ENCODE measurements at places on chromosomes 3 and 15.

DNA sequence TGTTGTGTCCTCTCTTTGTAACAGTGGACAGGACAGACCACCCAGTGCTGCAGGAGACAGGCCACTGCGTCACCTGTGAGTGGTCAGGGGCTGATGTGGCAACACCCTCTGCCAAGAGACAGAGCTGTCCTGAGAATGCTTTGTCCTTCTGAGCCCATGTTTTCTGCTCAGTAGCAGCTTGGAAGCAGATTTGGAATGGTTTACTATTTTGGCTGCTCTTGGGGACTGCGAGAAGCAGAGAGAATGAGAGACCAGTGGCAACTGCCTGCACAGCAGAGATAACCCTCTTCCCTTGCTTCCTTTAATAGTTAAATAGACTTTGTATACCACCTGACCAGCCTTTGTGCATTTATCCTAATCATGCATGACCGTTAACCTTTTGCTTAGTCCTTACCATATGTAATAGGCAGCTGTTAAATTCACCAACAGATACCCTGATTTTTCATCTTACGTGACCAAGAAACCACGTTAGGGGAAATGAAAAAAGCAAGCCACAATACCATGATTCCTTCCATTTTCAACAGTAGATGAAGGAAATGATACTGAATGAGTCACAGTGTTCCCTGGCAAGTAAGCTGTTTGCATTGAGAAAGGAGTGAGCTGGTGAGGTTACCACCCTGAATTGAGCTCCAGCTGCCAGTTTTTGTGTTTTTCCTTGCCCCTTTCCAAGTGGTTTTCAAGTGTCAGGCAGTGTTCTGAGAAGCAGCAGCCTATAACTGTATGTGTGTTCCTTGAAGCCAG lies 35.5 kb downstream of the B3GALNT1 start:
- peak; percentile 2 for DNase-seq

GRCh38 chr3:188489639-188490405 lies 335.9 kb downstream of the LPP start:
- no peak for DNase-seq

DNA sequence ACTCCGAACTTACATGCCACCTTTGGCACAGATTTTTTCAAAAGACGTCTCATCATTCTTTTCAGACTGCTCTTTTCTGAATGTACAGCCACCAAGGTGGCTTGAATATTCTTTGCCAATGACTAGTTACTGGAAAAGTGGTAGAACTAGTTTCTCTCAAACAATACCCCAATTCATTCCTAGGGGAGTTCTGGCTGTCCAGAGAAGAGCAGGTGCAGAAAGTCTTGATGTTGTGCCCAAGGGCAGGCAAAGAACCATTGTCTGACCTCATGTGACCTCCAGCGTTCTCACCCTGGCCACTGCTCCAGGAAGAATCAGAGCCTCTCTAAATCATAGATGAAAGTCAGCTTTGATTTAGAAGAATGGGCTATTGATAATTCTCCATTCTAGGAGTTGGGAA lies 5.5 kb downstream of the LMOD3 start:
- DNase-seq: no peak

DNA sequence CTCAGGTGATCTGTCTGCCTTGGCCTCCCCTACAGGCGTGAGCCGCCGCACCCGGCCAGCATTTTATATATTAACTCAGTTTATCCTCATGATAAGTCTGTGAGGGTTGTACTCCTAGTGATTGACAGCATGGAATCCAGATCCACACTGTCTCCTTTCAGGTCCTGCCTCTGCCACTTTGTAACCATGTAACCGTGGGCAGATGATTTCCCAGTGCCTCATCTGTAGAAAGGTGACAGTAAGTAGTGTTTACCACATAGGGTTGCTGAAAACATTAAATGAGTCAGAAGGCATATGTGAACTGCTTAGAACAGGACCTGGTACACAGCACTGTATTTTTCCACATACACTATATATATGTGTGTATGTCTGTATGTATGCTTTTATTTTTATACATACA lies 2.4 kb downstream of the FYTTD1 start:
- DNase-seq: no peak

DNA sequence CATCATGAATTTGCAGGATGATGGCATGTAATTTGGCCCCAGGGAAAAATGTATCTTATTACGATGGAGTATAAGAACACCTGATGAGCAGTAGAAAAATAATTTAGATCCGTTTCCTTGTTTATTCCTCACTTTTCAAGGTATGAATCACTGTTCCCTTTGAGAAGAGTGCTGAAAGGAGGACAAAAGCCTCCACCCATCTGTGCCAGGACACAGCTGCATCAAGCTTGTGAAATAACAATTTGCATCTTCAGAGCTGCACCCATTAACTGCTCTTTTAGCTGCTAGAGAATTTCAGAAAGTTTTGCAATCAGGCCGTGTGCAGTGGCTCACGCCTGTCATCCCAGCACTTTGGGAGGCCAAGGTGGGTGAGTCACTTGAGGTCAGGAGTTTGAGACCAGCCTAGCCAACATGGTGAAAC lies 9.6 kb downstream of the CLDND1 start:
- DNase-seq: no peak

GRCh38 chr3:85912980-85913379 lies 954.2 kb downstream of the CADM2 start:
- DNase-seq: no peak

DNA sequence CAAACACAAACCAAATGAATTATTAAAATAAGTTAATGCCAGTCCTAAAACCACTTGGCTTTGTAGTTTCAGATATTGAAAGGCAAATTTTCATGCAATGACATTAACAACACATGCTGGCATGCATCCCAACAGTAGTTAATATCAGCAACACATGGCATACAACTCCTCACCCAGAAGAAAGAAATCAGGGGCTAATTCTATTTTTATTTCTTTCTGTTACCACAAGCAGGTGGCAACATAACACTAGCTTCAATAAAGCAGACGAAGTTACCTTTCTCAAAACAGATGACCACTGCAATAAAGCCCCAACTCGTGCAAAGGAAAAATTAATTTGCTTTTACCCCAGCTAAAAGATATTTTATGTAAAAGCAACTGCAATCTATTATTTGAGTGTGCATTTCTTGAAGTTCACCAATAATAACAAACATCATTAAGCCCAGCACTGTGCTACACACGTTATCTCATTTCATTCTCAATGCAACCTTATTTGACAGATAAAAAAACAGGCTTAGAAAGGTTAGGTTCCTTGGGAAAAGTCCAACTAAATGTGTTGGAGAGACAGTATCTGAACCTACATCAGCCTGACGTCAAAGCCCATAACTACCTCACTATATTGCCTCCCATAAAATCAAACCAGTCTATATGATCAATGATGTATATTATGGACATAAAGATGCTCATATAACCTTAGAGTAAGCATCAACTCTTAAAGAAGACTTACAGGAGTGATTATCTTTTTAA lies 2.8 kb downstream of the TOP2B start:
- no peak for DNase-seq

DNA sequence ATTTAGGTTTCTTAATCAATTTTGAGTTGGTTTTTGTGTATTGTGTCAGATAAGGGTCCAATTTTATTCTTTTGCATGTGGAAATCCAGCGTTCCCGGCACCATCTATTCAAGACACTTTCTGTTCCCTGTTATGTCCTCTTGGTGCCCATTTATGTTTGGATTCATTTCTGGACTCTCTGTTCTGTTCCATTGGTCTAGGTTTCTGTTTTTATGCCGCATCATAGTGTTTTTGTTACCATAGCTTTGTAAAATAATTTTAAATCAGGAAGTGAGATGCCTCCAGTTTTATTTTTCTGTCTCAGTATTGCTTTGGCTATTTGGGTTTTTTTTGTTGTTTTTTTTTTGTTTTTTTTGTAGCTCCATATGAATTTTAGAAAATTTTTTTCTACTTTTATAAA lies 97.1 kb downstream of the LRRC28 start:
- no peak for DNase-seq

DNA sequence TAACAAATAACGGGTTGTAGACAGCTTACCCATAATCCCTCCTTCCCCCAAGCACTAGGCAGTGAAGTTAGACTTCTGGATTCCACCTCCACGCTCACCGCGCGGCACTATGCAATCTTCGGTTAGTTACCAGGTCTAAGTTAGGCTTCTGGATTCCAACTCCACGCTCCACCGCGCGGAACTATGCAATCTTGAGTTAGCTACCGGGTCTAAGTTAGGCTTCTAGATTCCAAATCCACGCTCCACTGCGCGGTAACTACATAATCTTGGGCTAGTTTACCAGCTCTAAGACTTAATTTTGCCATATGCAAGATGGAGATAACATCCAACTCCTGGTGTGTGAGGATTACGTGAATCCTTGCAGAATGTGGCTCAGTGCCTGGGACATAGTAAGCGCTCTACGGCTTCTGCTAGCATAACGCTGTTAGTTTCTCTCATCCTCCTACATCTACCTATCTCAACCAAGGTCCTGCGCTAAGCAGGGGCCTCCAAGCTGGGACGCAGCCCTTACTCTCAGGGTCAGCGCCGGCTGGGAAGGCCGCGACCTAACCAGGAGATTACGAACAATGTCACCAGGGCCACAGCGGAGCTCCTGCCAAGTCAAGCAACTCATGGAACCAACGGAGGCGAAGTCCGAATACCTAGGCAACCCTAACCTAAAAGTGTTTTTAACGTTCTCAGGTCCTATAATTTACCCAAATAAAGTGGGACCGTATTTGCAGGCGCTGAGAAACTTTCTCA lies 497 bp upstream of the RPLP1 start:
- DNase-seq: no peak

GRCh38 chr3:135982404-135982761 lies 16.9 kb downstream of the PPP2R3A start:
- DNase-seq: no peak

DNA sequence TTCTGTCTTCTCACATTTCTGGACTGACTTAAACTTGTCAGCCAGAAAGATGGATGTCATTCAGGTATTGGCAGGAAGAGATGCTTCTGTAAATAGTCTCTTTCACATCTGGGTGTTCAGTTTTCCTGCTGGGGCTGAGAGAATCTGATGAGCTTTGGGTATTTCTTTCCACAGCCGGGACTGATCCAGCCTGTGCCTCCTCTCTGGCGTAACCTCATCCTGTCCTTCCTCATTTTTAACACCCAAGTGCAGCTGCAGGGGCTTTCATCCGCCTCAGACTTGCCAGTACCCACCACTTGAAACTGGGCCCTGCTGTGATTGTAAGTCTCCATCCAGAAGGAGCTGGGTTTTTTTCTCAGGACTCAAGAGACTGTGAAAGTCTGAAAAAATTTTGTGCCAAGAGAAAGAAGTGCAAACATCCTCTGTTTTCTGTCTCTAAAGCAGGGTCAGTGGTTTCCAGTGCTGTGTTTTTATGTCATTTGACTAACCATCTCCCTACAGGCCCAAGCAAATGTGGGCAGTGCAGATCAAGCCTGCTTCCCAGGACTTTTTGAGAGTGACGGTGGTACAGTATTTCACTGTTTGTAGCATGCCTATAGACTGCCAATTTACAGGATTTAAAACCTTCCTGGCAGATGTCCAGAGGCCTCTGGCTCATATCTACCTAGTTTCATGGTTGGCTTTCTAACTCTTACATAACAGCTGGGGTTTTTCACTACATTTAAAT lies 342.7 kb downstream of the PTPRG start:
- DNase-seq: no peak

DNA sequence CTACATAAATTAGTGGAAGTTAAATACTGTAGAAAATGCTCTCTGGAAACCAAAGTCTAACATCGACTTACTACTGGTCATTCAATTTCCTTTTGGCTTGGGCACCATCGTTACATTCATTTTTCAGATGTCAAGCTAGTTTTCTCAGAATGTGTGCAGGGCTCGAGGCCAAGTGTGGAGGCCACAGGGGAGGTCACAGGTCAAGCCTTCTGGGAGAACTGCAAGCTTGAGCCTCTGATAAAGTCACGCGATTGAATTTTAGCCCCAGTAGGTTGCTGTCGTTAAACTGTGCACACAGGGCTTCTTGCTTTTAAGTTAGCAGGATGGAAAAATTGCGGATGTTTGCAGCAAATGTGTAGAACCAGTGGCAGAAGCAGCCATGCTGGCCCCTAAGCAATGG lies 182.2 kb downstream of the APBA2 start:
- DNase-seq: no peak

GRCh38 chr3:56980798-56981390 lies 79.6 kb upstream of the SPATA12 start:
- peak; percentile 90 for DNase-seq

DNA sequence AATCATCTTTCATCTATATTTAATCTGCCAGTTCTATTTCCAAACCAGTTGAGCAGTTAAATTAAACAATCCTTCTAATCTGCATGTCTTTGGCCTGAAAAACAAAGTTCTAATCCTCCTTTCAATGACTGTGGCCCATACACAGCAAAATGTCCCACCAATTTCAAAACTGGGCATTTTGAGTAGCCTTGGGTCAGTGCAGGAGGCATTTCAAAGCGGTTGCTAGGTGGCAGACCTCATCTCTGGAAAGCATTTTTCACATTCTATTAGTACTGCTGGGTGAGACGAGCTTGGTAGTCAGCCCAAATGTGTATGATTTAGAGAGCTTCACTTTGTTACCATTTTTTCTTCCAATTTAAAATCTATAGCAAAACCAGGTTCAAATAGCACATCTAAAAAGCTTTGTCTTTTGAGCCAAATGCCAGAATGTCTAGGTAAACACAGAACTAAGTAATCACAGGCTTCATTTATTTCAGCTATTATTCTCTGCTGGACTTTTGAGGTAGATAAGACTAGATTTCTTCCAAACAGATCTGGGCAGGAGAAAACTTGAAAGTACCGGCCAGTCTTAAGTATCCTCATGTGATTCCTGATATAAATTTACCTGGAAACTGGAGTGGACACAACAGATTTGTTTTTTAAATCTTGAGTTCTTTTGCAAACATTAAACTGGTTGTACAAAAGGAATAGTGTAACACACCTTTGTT lies 8.9 kb upstream of the ARHGEF26 start:
- DNase-seq: no peak

DNA sequence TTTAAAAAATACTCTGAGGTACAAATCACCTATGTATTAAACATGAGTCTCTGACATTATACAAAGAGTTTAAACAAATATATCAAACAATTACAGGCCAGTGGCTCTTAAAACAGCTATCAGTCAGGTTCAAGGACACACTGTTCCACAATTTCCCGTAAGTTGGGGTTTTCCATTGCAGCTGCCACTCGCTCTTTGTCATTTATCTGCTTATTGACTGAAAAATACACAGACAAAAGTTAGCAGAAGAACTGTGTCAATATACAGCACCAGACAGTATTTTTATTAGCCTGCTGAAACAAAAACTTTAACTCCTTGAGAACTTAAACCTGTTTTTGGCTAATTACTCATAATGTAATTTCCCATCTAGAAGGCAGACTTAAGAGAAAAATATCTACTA lies 20.8 kb downstream of the CIAO2A start:
- no peak for DNase-seq

- DNase-seq: no peak
These were observed 800.3 kb upstream of the GBE1 start for GRCh38 chr3:82561784-82562183.
